Hematopoietic multipotent progenitor cell treated with erythropoietin and hydrocortisone succinate and interleukin-3 and kit ligand, for 8 days (in vitro differentiated cells): ENCODE measurements at places on chromosomes 3 and 15.

DNA sequence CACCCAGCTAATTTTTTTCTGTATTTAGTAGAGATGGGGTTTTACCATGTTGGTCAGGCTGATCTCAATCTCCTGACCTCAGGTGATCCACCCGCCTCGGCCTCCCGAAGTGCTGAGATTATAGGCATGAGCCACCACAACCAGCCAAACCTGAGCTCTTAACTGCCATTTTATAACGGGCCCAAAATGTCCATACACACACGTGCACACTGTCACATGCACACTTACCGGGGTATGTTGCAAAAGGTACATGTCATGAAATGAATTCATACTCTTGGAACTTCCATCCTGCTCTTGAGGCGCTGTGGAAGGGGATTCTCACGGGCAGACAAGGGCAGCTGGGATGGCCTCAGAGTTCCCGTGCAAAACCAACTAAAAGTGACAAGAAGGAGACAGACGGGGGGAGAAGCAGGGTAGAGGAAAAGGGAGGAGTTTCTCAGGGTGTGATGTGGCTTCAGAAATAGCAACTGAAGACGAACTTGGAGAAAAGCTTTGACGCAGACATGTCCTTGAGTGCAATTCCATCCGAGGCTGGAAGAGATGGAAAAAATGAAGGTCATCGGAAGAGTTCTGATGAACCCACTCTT, 110.9 kb downstream of the BDH1 start:
- DNase-seq = peak; percentile 38

GRCh38 chr15:60394689-60395097, 3.1 kb downstream of the ANXA2 start:
- no peak for DNase-seq

DNA sequence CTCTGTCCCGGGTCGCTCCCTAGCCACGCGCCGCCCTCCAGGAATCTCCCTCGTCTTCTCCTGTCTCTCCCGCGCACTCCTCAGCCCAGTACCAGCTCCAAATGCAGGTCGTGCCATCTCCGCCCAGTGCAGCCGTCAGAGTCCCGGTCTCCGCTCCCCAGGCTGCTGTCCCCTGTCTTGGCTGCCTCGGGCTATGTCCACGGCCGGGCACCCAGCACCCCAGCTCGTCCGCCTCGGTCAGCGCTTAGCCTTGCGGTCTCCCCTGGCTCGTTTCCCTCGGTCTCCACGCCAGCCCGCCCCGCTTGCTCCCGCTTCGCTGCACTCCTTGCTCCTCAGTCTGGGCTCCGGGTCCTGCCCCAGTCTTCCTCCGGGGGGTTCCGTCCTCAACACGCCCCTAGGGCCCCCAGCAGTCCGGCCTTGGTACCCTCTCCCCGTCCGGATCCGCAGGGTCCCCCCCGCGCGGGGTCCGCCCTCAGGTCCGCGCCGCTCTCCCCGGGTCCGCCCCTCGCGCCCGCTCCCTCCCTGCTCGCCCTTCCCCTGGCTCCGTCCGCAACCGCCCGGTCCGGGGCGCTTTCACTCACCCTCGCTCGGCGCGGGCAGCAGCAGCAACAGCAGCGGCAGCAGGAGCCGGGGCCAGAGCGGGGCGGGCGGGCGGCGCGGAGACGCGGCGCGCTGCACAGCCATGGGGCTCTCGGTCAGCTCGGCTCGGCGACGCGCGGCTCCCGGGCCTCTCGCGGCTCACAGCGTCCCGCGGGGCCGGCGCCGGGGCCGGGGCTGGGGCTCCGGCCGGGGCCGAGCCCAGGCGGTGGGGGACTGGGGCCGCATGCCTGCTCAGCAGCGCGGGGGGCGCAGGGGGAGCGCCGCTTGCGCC, 462 bp downstream of the IGDCC3 start:
- no peak for DNase-seq

- no peak for DNase-seq
Observed at GRCh38 chr3:123140550-123140949, 61.2 kb upstream of the SEC22A start.

- no peak for DNase-seq
Observed at GRCh38 chr15:99169769-99170311, 65.0 kb downstream of the SYNM start.

DNA sequence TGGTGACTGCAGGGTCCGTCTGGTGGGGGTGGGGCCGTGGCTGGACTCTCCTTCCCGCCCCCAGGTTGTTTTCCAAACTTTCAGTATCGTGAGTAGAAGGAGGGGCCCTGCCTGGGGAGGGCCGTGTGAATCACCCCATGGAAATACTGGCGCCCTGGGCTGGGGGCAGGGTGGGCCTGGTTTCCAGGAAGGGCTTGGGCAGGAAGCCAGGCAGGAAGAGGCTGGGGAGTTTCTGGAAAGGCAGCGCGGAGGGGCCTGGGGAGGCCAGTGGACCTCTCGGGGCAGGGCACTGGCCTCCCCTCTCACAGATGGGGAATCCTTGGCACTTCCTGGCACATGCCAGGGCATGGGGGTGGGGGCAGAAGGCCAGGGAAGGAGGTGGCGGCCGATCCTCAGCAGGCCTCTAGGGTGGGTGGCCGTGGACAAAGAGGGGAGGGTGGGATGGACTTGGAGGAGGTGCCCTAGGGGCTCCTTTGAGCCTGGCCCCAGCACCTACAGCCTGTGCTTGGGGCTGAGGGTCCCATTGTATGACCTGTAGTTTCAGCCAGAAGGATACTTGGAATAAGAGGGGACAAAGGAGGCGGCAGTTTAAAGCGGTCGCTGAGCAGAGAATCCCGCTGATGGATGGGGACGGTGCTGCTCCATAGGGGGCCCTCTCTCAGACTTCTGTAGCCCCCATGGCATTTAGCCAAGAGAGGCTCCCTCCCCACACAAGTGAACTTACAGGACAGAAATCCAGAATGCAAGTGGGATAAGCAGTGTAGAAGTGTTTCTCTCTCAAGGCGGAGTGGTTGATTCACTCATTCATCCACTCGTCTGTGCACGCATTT, 56.5 kb upstream of the GATA2 start:
- DNase-seq = peak; percentile 30

- DNase-seq = no peak
Observed at GRCh38 chr3:134357261-134357913, 16.9 kb downstream of the AMOTL2 start.

DNA sequence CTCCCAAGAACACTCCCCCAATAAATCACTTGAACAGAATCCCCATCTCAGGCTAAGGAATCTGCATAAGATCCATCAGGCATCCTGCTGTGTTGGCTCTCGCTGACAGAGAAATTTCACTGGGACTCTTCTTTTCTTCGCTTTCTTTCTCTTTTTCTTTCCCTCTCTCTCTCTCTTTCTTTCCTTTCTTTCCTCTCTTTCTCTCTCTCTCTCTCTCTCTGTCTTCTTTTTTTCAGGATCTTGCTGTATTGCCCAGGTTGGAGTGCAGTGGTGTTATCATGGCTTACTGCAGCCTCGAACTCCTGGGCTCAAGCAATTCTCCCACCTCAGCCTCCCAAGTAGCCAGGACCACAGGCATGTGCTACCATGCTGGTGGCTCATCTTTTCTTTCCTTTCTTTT, 4.5 kb upstream of the SLC28A1 start:
- DNase-seq = no peak

DNA sequence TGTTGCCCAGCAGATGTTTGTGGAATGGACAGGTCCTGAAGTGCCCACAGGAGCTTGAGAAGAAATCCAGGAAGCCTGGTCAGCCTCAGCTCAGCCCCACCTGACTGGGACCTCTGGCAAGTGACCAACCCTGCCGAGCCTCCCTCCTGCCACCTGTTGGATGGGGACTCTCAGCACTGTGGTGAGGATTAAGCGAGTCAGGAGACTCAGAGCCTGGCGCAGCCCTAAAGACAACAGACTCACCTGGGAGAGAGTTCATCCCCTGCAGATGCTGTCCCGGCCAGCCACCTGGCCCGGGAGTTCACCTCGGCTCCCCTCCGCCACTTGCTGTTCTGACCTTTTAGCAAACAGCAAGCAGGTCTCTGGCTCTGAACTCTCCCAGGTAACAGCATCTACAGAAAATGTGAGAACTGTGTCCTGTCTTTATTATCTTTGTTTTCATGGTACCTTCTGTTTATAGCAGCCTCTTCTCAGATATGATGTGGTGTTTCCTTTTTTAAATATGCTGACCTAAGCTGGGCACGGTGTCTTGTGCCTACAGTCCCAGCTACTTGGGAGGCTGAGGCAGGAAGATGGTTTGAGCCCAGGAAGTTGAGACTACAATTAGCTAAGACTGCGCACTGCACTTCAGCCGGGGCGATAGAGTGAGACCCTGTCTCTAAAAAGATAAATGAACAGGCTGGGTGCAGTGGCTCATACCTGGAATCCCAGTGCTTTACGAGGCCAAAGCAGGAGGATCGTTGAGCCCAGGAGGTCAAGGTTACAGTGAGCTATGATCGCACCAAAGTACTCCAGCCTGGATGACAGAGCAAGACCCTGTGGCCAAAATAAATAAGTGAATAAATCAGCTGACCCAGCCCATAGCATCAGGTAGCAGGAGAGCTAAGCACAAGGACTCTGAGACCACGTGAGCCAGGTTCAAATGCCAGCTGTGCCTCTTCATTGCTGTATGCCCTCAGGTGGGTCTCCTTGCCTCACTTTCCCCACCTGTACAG, 32.4 kb upstream of the SLC6A6 start:
- DNase-seq = no peak

GRCh38 chr15:92733090-92733933, 77.7 kb upstream of the FAM174B start:
- peak; percentile 25 for DNase-seq

GRCh38 chr3:127450331-127450730, 140.2 kb downstream of the TPRA1 start:
- no peak for DNase-seq

- no peak for DNase-seq
Observed at GRCh38 chr3:1374471-1374870, 281.6 kb downstream of the CNTN6 start.

- DNase-seq = no peak
Observed at GRCh38 chr3:75325716-75326115, 338.4 kb upstream of the FRG2C start.

DNA sequence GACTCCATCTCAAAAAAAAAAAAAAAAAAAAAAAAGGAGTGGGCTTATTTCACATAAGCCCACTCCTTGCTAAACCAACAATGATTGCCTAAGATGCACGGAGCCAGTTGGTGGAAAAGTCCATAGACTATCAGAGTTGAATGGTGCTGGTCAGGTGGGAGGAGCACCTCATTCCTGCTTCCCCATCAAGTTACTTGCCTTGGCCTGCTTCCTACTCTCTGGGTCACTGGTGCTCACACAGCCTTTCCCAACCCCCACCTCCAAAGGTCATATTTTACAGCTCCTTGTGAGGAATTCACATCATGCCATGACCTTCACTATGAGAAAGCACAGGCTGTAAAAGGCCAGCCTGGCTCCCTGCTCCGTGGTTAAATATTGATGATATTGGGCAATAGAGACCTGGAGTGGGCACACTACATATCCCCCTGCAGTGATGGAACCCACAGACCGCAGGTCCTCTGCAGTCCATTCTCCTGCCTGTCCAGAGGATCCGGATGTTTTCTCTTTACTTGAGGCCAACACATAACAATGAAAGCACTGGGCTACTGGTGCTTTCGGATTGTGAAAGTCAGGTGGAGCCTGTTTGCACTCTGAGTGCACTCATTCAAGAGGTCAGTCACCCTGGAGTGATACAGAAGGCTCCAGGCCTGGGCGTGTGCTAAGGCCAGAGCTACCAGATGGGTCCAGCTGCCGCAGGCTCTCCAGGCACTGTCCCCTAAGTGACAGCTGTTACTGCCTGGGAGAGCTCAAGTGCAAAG, at the start of gene SLC51B:
Gene SLC51B (plus strand): TSS at position 664 of the 758 bp plus-strand sequence. CDS start 4,618 bp downstream, outside the sequence.
- DNase-seq = no peak

- DNase-seq = no peak
Observed at GRCh38 chr3:56929809-56930615, 128.3 kb upstream of the ARHGEF3 start.

GRCh38 chr3:22241110-22241509, 490.1 kb upstream of the ZNF385D start:
- peak; percentile 3 for DNase-seq

- no peak for DNase-seq
Observed at GRCh38 chr3:126547721-126548120, 11.0 kb downstream of the C3orf22 start.

GRCh38 chr3:55605443-55606236, 118.5 kb upstream of the WNT5A start:
- DNase-seq = no peak

GRCh38 chr3:59573911-59574310, 524.1 kb upstream of the CFAP20DC start:
- DNase-seq = no peak

DNA sequence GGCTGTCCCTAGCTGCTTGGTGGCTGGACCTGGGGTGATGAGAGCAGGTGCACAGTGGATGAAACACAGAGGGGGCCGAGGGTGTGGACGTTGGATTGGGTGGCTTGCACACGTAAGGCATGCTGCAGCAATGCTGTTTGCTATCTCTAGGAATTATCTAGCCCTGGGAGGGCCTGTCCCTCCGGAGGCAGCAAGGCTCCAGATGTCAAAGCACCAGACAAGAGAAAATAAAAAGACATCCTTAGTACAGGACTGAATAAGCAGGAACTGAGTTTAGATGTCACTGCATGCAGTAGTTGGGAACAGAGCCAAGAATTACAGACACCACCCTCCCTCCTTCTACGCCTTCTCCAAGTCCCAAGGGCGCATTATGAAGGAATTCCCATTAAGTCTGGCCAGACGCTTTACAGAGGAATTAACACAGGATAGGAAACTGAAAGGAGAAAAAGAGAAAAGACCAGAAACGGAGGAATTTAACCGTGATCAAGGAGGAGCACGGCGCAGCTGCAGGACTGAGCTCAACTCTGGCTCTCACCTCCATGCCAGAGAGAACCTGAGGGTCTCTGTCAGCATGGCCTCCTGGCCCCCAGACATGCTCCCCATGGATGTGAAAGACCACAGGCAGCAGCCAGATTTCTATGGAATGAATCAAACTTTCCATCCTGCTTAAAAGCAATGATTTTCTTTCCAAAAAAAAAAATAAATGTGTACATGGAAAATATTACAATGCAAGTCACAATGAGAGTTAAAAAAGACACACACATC, 13.8 kb downstream of the ATP10A start:
- DNase-seq = no peak

DNA sequence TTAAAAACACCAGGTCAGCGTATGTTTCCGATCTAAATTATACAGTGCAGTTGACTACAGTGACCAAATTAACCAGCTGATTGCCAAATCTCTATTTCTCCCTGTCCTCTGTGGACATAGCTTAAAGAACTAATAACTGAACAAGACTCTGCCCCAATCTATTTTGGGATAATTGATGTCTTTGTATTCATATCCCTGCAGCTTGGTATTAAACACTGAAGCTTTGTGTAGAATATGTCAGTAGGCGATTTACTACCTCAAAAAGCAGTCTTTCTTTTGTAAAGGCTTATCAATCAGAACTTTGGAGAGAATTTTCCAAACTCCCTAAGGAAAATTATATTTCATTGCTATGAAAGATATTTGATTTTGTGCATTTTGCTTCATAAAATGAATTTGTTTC, 258.2 kb downstream of the SOX2 start:
- DNase-seq = no peak

GRCh38 chr3:69766638-69767037, 27.4 kb downstream of the MITF start:
- DNase-seq = no peak

- DNase-seq = peak; percentile 82
Observed at GRCh38 chr15:74635228-74635627, 19.6 kb downstream of the CLK3 start.

- DNase-seq = no peak
Observed at GRCh38 chr15:85563328-85563727, 182.9 kb downstream of the AKAP13 start.
